ENCODE measurements at places on chromosomes 2 and 18. TPM values are rescaled to one million over a fixed set of nuclear protein-coding genes. Genes with fewer than 3 reads are reported as not detected.

- DNase-seq = no peak
Measured at GRCh38 chr2:48508461-48509124, 21.4 kb upstream of the STON1 start.

DNA sequence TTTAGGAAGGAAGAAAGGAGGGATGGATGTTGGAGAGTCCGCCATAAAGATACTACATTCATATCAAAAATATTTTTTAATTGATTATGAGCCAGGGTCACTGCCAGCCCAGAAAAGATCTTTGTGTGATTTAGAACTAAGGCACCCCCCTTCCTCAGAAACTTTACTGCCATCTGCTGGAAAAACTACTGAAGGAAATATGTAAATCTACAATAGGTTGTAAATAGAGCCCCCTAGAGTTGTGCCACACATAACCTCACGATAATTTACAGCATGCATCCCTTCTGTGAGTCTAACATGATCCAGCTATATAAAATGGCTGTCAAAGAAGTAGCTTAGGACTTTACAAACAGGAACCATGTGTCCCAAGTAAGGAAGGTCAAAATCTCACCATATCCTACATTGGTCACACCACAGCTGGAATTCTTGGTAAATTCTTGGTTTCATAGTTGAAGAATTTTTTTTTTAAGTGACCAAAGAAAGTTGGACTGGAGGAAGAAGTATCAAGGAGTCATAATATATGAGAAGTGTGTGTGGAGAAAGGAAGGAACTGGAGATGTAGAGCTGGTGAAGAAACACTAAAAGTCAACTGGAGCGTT, 152.5 kb downstream of the CYP26B1 start:
- no peak for DNase-seq

The RGPD3 gene
- 1.1 TPM for total RNA-seq

GRCh38 chr2:240814280-240814679, 5.7 kb downstream of the KIF1A start:
- no peak for DNase-seq

GRCh38 chr2:100660851-100661584, 98.2 kb downstream of the PDCL3 start:
- no peak for DNase-seq

GRCh38 chr2:131417886-131418285, 53.9 kb upstream of the RAB6D start:
- no peak for DNase-seq

DNA sequence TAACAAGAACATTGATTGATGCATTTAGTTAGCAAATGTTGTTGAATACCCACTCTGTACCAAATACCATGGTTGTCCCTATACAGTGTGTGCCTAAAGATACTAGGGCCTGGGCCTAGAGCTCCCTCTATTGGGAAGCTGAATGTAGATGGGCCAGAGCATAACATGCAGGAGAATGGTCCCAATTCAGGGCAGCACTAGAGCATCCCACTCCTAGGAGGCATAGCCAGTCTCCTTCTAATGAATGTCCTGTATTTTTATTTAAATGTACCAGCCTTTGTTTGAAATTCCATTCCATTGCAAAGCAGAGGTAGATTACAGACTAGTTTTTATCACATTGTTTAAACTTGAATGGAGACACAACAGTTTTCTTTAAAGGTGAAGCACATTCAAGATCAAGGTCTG, 90.6 kb downstream of the FEZ2 start:
- DNase-seq = no peak

The ARHGAP25 gene
- total RNA-seq = 2.5 TPM

- no peak for DNase-seq
Measured at GRCh38 chr2:145194673-145195072, 674.8 kb upstream of the ZEB2 start.

The CYB5A gene
- 159 TPM for total RNA-seq

DNA sequence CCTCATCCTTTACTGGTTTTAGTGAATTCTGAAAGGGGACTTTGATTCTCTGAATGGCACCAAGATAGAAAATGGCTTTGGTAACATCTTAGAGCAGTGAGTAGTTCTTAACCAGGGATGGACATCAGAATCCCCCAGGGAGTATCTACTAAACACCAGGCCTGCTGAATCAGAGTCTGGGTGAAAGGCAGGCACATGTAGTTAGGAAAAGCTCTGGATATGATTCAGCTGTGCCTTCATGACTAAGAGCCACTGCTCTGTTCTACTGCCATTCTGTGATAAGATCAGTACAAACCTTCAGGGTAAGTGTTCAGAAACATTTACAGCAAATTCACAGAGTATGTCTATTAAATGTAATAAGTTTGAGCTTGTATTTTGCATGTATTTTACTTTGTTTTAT, 46.2 kb upstream of the B3GNT2 start:
- no peak for DNase-seq

- DNase-seq = no peak
Measured at GRCh38 chr18:26574958-26575864, 26.9 kb upstream of the KCTD1 start.

DNA sequence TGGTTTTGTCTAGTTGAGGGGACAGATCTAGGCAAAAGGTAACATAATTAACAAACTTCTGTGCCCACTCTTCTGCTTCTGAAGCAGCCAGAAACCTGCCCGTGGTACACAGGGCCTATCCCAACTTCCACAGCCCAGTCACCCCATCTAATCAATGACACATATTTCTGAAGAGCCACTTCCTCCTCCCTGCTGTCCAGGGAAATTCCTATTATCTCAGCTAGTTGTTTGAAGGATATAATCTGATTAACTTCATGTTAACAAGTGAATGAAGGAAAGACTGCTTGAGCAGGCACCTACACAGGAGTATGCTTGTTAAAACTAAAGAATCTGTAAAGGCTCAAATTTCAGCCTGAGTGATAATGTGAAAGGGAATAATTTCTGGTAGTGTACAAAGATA, 61.4 kb downstream of the CCDC148 start:
- no peak for DNase-seq

GRCh38 chr2:71452565-71452964, 796 bp upstream of the DYSF start:
- no peak for DNase-seq

DNA sequence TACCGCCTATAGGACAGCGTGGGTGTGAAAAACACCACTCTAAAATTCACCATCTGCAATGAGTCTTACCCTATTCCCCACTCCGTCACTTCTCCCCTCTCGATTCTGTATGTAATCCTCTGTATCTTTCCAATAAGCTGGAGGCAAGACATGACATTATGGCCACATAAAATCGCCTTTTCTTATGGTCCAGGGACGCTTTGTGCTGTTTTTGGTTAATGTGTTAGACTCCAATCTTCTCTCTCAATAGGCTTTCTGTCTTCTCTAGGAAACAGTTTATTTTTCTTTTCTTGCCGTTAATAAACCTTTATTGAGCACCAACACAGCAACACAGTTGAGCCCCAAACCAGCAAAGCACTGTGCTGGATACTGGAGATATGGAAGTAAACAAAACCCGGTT, 37.9 kb upstream of the ZCCHC2 start:
- no peak for DNase-seq

DNA sequence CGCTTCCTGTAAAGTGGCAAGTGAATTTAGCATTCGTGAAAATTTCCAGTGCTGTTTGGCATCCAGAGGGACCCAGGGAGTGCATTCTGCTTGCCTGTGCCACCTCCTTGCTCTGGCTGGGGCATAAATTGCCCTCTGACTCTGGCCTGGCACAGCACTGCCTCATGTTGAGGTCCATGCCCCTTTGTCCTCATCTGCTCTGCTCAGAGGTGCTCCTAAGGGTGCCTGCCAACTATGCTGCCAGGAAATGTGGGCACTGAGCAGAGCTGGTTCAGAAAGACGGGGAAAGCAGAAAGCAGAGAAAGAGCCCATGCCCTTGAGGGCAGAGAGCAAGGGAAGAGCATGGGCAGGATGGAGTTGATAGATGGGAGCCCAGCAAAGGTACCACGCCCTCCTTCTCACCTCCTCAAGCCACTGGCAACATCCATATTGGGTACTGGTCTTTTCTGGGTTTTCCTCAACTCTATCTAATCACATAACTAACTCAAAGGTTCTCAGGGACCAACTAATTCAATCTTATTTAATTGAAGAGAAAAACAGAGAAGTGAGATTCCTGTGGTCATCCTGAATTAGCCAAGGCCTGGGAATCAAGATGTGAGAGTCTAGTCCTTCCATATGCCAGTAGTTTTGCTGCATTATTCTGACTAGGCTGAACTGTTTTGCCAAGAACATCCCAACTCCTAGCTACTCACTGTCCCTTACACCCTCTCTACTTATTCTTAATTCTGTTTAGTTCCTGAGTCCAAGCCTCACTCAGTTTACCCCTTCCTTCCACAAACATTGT, 441.5 kb upstream of the TNP1 start:
- DNase-seq = no peak

DNA sequence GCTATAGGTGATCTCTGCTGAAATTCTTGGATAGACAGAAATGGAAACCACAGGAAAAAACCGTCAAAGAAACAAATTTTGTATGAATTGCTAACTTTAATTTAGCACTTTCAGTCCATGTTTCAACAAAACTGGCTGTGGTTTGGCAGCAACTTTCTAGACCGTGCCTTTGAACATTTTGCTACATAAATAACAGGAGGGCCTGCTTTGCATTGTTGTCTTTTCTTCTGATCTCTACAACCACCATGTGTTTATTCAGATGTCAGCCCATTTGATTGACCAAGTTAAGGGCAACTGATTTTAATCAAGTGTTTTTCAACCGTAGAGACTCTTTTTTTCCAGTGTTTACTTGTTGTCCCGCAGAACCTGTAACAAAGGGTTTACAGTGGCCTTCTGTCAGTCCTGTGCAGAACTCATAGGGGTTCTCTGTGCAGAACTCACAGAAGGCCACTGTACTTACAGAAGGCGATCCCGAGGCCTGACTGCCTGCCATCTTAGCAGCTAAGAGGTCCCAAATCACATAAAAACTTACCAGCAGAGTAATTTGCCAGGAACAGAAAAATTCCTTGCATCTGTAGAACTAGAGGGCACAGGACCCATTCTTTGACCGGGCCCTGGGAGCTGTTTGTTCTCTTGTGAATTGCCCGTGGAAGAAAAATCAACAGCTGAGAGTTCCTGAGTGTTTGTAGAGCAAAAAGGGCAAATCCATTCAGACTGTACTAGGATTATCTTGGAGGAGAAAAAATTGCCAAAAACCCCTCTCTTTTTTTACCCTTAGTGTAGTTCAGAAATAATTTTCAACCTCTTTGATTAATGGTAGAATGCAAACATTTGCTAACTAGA, 120.6 kb downstream of the PRKRA start:
- no peak for DNase-seq

DNA sequence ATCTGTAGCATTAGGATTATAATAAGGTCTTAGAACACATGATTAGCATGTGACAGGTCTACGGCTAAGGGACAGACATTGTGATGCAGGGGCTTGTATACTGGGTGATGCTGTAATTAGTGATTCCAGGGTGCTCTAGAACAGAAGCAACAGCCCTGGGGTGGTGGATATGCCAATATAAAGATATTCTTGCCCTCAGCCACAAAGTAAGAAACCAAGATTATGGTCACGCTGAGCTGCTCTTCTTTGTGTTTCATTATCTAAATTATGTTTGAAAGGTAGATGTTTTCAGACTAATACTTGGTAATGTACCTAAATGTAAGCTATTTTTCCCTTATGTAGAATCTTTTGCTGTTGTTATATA, 45.3 kb downstream of the FN1 start:
- no peak for DNase-seq

The TUBB8B gene
- not detected for total RNA-seq

The CCDC85A gene
- 3.2 TPM for total RNA-seq

GRCh38 chr2:199144036-199144435, 313.7 kb downstream of the SATB2 start:
- DNase-seq = no peak

The COLEC12 gene
- total RNA-seq = 5.1 TPM

GRCh38 chr2:108217211-108217610, 22.6 kb upstream of the SULT1C3 start:
- no peak for DNase-seq

The CMPK2 gene
- 1.6 TPM for total RNA-seq

The GALNT3 gene
- total RNA-seq = 16.7 TPM

The LINC00305 gene
- total RNA-seq = not detected

The PIGN gene
- total RNA-seq = 33.2 TPM

The EPB41L3 gene
- 14.4 TPM for total RNA-seq

- DNase-seq = no peak
Measured at GRCh38 chr18:38074298-38074876, 508.8 kb upstream of the CELF4 start.

The IL36RN gene
- total RNA-seq = 7.7 TPM

- DNase-seq = no peak
Measured at GRCh38 chr2:120251078-120251477, 1.6 kb upstream of the RALB start.

GRCh38 chr18:64294967-64295366, 146.1 kb upstream of the LINC00305 start:
- no peak for DNase-seq

GRCh38 chr18:28267276-28267675, 90.3 kb upstream of the CDH2 start:
- no peak for DNase-seq

GRCh38 chr18:43662657-43663056, 385.4 kb upstream of the SYT4 start:
- no peak for DNase-seq

DNA sequence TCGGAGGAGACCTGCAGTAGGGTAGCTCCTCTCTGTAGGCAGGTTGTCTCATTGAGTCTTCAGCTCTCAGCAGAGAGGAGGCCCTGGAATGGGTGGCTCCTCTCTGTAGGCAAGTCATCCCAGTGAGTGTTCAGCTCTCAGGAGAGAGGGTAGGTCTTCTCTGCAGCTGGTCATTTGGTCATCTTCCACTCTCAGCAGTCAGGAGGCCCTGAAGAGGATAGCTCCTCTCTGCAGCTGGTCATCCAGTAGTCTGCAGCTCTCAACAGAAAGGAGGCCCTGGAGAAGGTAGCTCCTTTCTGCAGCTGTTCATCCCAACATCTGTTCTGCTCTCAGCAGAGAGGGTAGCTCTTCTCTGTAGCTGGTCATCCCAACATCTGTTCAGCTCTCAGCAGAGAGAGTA, 26.0 kb upstream of the RUFY4 start:
- DNase-seq = peak; percentile 31

- no peak for DNase-seq
Measured at GRCh38 chr2:206942592-206943478, 3.5 kb downstream of the CPO start.

The METTL5 gene
- 41.6 TPM for total RNA-seq
